ENCODE measurements at places on chromosomes 5 and 9.
A peak's percentile ranks its signal among the peaks of the same experiment; 100 is the strongest.

DNA sequence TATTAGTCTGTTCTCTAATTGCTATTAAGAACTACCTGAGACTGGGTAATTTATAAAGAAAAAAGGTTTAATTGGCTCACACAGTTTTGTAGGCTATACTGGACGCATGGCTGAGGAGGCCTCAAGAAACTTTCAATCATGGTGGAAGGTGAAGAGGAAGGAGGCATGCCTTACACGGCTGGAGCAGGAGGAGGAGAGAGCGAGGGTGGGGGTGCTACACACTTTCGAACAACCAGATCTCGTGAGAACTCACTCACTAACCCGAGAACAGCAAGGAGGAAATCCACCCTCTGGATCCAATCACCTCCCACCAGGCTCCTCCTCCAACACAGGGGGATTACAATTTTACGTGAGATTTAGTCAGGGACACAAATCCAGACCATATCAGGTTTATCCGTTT lies 90.0 kb downstream of the RMI1 start:
- no peaks in the 10 kb centered on the region for H3K27me3 ChIP-seq
- DNase-seq = peak; percentile 22

DNA sequence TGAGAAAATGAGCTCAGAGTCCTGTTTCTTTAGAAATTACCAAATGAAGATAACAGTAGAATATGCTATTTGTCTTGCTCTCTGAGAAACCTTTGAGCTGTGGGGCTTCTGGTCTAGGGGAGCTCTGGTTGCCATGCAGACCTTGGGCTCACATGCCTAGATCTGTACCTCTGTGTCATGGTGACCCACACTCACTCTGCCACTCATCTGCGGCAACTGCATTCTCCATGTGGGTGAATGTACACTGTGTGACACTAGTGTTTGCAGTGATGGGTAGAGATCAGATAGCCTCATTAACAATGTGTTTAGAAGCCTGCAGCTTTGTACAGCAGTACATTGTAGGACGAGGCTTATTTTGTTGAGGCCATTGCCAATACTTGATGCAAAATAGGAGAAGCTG lies 521.2 kb downstream of the CHSY3 start:
- DNase-seq = no peak
- H3K27ac ChIP-seq = no peak overlapping the region
- no peaks in the 10 kb centered on the region for H3K27me3 ChIP-seq
- no peaks in the 10 kb centered on the region for H3K4me1 ChIP-seq

DNA sequence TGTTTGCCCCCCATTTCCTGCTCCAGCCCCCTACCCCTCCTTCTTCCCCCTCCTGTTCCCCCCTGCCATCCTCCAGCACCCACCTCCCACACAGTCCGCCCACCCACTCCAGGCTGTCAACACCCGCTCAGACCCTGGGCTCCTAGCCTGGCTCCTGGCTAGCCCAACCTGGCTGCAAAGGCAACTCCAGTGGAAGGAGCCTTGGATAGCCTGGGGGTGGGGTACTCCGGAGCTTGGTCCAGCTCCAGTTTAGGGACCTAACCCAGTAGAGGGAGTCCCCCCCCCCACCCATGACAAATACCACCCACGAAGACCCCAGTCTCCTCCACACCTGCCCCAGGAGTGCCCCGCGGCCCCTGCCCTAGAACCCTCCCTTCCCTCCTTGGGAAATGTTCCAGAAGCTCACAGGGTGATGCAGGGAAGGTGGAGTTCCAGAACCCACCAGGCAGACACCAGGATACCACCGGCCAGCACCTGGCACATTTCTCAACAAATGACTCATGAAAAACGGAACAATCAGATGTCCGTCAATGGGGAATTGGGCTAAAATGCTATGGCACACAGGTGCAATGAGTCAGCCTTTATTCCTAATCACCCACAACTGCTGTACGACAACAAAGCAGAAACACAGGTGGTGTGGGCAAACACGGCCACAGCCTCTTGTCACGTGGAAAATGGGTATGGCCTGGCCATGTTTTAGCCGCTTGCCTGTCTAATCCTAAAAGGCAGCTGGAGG lies 901 bp upstream of the SLC12A7 start:
- H3K4me3 ChIP-seq = no peak overlapping the region
- no peaks in the 10 kb centered on the region for H3K36me3 ChIP-seq
- no peak for DNase-seq
- H3K27me3 ChIP-seq = no peaks in the 10 kb centered on the region

- no peaks in the 10 kb centered on the region for H3K27me3 ChIP-seq
These were observed 46.2 kb upstream of the FABP6 start for GRCh38 chr5:160183075-160183474.

DNA sequence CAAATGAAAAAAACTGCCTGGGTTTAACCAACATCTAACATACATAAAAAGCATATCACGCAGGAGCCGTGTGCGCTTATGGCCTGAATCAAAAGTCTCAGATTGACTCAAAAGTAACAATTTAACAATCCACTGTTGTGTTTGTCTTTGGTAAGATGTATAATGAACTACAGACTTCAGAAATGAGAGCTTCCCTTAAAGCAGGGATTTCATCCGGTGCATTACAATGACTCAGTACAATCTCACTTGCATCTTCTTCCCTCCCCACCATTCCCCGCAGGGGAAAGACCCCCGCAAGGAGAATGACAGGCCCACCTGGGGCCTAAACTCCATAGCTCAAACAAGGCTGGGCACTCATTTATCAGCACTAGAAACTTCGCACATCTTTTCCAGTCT lies 1.4 kb downstream of the ZFR start:
- H3K4me1 ChIP-seq = peaks cover 13% of the 10 kb centered on the region
- H3K27me3 ChIP-seq = no peaks in the 10 kb centered on the region
- peaks cover 16% of the 10 kb centered on the region for H3K36me3 ChIP-seq
- DNase-seq = no peak

DNA sequence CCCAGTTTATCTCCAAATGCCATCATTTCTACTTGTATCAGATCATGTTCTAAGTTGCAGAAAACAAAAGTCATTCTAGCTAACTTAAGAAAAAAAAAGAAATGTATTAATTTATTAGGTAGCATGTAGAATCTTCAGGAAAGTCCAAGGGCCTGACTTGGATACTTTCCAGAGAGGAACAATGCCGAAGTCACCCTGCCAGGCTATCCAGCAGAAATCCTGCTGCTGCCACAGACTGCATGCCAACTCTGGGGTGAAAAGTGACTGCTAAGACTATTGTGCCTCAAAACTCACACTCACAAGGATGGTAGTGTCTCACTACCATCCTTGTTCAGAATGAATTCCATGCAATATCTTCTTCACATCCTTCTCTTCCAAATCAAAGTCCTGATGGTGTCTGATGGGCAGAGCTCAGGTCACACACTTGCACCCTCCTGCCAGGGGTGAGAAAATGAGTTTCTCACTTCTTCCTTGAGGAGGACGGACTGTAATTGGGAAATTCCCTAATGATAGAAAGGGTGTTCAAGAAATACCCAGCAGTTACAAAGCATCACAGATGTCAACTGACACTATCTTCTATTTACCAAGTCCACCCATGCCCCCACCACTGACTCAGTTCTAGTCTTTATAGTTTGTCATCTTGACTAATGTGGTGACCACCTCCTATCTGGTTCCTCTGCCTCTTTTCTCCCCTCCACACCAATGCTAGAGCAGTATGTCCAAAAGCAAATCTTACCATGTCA lies 279.4 kb downstream of the CWC27 start:
- no peak overlapping the region for H3K4me3 ChIP-seq
- no peaks in the 10 kb centered on the region for H3K27me3 ChIP-seq
- peaks cover 4% of the 10 kb centered on the region for H3K4me1 ChIP-seq
- DNase-seq = no peak
- no peak overlapping the region for H3K27ac ChIP-seq
- H3K36me3 ChIP-seq = no peaks in the 10 kb centered on the region

DNA sequence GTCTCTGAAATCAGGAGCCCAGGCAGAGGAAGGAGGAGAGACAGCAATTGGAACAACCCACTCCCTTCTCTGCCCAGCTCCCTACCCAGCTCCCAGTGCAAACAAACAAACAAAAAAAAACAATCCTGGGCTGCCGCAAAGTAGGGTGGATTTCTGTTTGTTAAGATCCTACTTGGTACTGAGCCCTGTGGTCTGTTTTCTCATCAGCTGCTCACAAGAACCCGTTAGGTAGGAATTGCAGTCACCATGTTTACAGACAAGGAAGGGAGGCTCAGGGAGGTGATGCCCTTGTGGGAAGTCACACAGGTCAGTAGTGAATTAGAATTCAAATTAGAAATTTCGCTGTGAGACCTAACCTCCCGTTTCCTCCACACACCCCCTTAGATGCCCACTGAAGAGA lies 128.8 kb upstream of the RAD23B start:
- H3K4me1 ChIP-seq = no peaks in the 10 kb centered on the region
- no peak for DNase-seq
- H3K27ac ChIP-seq = no peak overlapping the region
- peaks cover 7% of the 10 kb centered on the region for H3K27me3 ChIP-seq

GRCh38 chr5:167348251-167348926 lies 943.1 kb upstream of the WWC1 start:
- H3K4me1 ChIP-seq = peaks cover 7% of the 10 kb centered on the region
- H3K36me3 ChIP-seq = no peaks in the 10 kb centered on the region
- H3K4me3 ChIP-seq = no peak overlapping the region
- DNase-seq = peak; percentile 87
- H3K27me3 ChIP-seq = peaks cover 8% of the 10 kb centered on the region
- H3K27ac ChIP-seq = no peak overlapping the region

GRCh38 chr5:39599721-39600431 lies 175.1 kb upstream of the DAB2 start:
- H3K27me3 ChIP-seq = peaks cover 7% of the 10 kb centered on the region
- no peaks in the 10 kb centered on the region for H3K4me1 ChIP-seq
- no peak overlapping the region for H3K27ac ChIP-seq
- peak; percentile 33 for DNase-seq

GRCh38 chr9:90504486-90504885 lies 138.1 kb downstream of the DIRAS2 start:
- no peak for DNase-seq
- no peak overlapping the region for H3K27ac ChIP-seq
- H3K36me3 ChIP-seq = no peaks in the 10 kb centered on the region
- no peak overlapping the region for H3K4me3 ChIP-seq

- H3K27me3 ChIP-seq = no peaks in the 10 kb centered on the region
- peak overlapping the region; percentile 24 for H3K27ac ChIP-seq
- peak; percentile 47 for DNase-seq
- peaks cover 4% of the 10 kb centered on the region for H3K4me1 ChIP-seq
- H3K36me3 ChIP-seq = no peaks in the 10 kb centered on the region
- H3K4me3 ChIP-seq = no peak overlapping the region
These were observed 15.4 kb downstream of the ARHGEF37 start for GRCh38 chr5:149596712-149597111.

GRCh38 chr5:158382473-158382872 lies 523.5 kb upstream of the CLINT1 start:
- H3K4me3 ChIP-seq = no peak overlapping the region
- DNase-seq = peak; percentile 1
- H3K36me3 ChIP-seq = no peaks in the 10 kb centered on the region
- no peaks in the 10 kb centered on the region for H3K27me3 ChIP-seq
- no peaks in the 10 kb centered on the region for H3K4me1 ChIP-seq

- H3K36me3 ChIP-seq = no peaks in the 10 kb centered on the region
- DNase-seq = no peak
- H3K4me1 ChIP-seq = no peaks in the 10 kb centered on the region
- no peak overlapping the region for H3K27ac ChIP-seq
- H3K4me3 ChIP-seq = no peak overlapping the region
- H3K27me3 ChIP-seq = no peaks in the 10 kb centered on the region
These were observed 17.7 kb downstream of the RAPGEF6 start for GRCh38 chr5:131617140-131617822.

- H3K4me1 ChIP-seq = no peaks in the 10 kb centered on the region
- H3K27ac ChIP-seq = no peak overlapping the region
- no peak for DNase-seq
- no peaks in the 10 kb centered on the region for H3K27me3 ChIP-seq
These were observed 391.9 kb upstream of the PRR16 start for GRCh38 chr5:120072068-120072761.

DNA sequence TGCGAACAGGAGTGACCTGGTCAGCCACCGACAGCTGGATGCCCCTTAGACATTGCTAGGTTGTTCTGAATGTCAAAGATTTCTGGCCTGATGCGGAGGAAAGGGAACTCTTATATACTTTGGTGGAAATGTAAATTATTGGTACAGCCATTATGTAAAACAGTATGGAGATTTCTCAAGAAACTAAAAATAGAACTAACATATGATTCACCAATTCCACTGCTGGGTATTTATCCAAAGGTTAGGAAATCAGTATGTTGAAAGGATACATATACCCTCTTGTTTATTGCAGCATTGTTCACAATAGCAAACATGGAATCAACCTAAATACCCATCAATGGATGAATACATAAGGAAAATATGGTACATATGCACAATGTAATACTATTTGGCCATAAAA lies 31.8 kb downstream of the DMRT3 start:
- H3K4me1 ChIP-seq = no peaks in the 10 kb centered on the region
- H3K27me3 ChIP-seq = no peaks in the 10 kb centered on the region
- no peak overlapping the region for H3K27ac ChIP-seq
- DNase-seq = no peak

GRCh38 chr9:126606483-126606870 lies 7.3 kb upstream of the LMX1B start:
- no peak overlapping the region for H3K27ac ChIP-seq
- H3K4me3 ChIP-seq = no peak overlapping the region
- peaks cover 52% of the 10 kb centered on the region for H3K27me3 ChIP-seq
- no peaks in the 10 kb centered on the region for H3K4me1 ChIP-seq
- H3K36me3 ChIP-seq = no peaks in the 10 kb centered on the region

DNA sequence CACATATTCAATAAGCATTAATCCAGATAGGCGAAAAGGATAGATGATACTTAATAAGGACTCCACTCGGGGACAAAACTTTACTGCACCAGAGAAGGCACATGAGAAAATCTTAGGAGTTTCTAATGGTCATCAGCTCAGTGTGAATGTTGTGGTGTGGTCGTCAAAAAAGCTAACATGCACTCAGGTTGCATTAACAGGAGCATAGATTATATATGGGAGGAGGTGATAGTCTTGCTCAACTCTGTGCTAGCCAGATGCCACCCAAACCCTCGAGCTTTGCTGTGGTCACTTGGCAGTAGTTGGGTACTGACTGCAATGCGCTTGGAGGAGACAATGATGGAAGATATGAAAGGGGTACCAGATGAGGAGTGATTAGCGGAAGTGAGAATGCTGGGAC lies 8.6 kb upstream of the COL27A1 start:
- no peak overlapping the region for H3K27ac ChIP-seq
- no peaks in the 10 kb centered on the region for H3K4me1 ChIP-seq
- no peak overlapping the region for H3K4me3 ChIP-seq

GRCh38 chr5:3225201-3225960 lies 370.3 kb upstream of the IRX1 start:
- H3K4me3 ChIP-seq = no peak overlapping the region
- H3K36me3 ChIP-seq = no peaks in the 10 kb centered on the region
- DNase-seq = no peak
- H3K27ac ChIP-seq = no peak overlapping the region

DNA sequence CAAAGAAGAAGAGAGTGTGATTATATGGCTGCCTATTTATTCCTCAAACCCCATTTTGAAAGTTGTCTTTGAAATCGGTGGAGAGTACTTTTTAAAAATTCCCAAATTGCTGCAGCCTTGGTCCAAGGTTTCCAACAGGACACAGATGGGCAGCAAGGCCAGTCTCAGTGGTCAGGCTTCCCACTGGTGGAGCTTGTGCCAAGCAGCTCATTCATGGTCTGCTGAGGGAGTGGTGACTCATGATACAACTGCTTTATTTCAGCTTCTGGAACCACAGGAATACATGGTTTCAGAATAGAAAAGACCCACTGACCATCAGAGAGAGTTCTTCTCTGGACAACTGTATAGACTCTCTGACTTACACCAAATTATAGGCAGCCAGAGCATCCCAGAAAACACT lies 673.1 kb upstream of the KLF4 start:
- H3K27me3 ChIP-seq = no peaks in the 10 kb centered on the region
- no peak for DNase-seq
- H3K4me1 ChIP-seq = no peaks in the 10 kb centered on the region
- H3K36me3 ChIP-seq = no peaks in the 10 kb centered on the region
- no peak overlapping the region for H3K4me3 ChIP-seq
- H3K27ac ChIP-seq = no peak overlapping the region
